ACHN (cell line): ENCODE measurements at places on chromosomes 2 and 18.
A peak's percentile ranks its signal among the peaks of the same experiment; 100 is the strongest.

DNA sequence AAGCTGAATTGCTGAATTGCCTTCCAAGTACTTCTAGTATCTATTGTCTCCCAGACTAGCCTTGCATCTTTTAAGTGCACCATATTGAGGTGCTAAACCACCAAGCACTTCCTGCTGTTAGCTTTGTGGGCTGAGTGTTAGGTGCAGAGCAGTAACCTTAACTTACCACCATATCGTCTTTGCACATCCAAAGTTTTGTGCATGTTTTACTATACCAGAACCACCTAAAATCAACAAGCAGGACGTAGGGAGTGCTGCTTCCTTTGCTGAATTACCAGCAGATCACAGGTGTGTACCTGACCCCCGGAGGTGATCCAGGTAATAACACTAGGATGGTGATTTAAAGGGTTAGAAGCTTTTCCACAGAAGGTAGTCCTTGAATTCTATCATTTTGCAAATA lies 359.9 kb upstream of the HNRNPA3 start:
- DNase-seq = no peak

DNA sequence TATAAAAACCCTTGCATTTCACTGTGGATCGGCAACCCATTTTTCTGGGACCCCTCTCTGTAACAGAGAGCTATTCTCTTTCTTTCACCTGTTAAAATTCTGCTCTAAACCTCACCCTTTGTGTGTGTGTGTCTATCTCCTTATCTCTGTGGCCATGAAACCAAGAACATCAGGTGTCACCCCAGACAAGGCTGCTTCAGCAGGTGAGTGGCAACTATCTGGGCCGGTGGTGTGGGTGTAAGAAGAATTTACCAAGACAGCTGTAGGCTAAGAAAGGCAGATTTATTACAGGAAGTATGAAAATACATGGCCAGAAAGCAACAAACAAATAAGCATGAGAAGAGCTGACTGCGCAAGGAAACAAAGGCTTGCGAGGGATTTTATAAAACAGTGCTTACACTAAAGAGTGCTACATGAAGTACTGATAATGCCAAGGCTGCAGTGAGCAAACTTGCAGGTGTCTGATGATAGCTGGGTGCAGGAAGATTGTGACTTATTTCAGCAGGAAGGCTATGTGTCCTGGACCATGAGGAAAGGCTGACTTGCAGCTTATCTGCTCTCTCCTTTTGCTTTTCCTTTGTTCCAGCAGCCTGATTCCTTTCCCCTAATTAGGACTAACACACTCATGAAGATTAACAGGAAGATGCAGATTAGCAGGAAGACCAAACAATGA lies 421.1 kb downstream of the PTH2R start:
- DNase-seq = no peak

- DNase-seq = no peak
Measured at GRCh38 chr2:101249826-101250225, 2.9 kb upstream of the CNOT11 start.

DNA sequence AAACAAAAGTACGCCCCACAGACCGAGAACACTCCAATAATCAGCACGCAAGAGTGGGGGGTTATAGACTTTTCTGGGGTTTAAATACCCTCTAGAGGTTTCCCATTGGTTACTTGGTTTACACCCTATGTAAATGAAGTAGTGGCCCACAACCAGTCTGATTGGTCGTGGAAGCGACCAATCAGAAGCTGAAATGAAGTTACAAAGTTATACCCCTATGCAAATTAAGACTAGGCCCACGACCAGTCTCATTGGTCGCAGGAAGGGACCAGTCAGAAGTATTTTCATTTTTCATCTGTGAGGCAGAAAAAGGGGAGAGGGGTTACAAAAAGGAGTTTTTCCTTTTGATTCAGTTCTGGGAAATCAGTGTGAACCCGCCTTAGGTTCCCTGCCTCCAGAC lies 55.3 kb upstream of the YWHAQ start:
- DNase-seq = no peak

- DNase-seq = no peak
Measured at GRCh38 chr2:103664690-103665089, 902.9 kb downstream of the TMEM182 start.

GRCh38 chr2:100537918-100538317 lies 24.9 kb upstream of the PDCL3 start:
- DNase-seq = no peak

GRCh38 chr2:135086222-135086621 lies 34.1 kb downstream of the RAB3GAP1 start:
- DNase-seq = no peak

- no peak for DNase-seq
Measured at GRCh38 chr2:216649574-216649973, 16.4 kb downstream of the IGFBP2 start.

DNA sequence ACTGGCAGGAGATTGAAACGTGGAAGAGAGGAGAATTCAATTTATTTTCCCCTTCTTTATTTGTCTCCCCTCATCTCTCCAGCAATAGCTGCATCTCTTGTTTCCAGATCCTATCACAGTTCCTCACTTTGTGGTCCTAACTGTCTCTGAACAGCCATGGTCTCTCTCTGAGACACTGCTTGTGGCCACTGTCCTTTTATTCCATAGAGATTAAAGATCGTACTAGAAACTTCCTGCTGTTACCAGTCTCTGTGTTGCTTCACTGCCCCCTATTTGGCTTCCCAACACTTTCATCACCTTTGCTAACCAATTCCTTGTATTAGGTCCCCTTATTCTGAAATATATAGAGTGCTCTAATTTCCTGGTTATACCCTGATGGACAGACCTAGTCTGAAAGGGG lies 48.9 kb upstream of the CAVIN2 start:
- DNase-seq = peak; percentile 25

- DNase-seq = no peak
Measured at GRCh38 chr18:56747032-56747658, 96.0 kb downstream of the WDR7 start.

DNA sequence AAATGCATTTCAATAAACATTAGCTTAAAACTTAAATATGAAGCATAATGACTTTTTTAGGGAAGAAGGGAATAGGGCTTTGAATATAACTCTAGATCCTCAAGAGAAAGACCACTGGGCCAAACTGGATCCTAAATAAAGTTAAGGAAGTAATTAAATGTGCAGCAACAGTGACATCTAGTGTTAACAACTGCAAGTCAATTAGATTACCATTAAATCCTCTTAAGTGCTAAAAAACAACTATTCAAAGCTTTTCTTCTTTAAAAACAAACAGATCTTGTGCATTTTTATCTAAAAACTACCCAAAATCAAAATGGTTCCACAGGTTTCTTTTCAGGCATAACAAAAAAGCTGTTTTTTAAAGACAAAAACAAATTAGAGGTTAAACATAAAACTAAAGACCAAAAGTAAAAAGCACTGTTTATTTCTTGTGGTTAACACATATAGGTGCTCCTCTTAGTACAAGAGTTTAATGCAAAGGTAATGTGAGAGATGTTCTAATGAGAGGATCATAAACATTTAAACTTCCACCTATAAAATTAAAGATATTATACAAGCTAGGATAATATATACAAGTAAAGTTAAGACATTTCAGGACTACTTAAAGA lies 111.4 kb downstream of the THADA start:
- peak; percentile 83 for DNase-seq

GRCh38 chr2:176067589-176068418 lies 16.0 kb downstream of the EVX2 start:
- DNase-seq = no peak

DNA sequence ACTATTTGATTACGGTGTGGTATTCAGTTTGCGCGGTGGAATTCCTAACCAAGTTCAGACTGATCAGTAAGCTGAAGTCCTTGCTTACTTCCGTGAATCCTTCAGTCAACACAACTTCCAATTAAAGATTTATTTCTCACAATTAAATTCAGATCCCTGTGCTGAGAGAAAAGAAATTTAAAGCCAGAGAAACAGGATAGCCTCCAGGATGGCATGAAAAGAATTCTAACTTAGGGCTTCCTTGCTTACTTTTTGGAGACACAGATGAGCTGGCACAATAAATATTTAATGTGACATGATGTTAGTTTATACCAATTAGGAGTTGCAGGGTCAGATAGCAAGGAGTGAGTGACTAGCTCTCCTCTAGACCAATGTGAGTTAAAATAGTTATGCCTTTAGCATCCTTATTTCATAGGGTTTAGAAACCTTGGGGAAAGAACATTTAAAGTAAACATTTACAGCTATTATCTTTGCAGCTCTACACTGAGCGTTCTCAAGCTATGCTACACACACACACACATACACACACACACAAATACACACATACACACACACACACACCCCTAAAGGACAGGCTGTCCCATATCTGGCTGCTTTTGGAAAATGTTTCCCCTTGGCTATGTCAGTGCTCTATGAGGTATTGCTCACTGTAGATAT lies 151.0 kb downstream of the TRIB2 start:
- DNase-seq = no peak
